Mammary epithelial cell (primary cell): ENCODE measurements at places on chromosomes 5 and 9. TPM values are rescaled to one million over a fixed set of nuclear protein-coding genes. Genes with fewer than 3 reads are reported as not detected.

DNA sequence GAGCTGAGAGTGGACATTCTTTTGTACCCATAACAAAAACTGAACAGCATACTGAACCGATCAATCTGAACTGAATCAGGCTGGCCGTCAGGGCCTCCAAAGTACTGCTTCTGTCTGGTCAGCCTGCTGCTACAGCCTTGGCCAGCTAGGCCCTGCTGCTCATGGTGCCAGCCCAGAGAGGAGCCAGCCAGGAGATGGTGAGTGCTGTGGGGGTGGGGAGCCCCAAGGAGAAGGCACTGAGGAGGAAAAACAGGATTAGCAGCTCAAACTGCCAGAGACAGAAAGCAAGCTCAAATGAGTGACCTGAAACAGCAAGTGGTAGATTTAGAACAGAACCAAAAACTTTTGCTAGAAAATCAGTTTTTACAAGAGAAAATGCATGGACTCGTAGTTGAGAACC lies 23.9 kb downstream of the SRP19 start:
- no peak for DNase-seq

DNA sequence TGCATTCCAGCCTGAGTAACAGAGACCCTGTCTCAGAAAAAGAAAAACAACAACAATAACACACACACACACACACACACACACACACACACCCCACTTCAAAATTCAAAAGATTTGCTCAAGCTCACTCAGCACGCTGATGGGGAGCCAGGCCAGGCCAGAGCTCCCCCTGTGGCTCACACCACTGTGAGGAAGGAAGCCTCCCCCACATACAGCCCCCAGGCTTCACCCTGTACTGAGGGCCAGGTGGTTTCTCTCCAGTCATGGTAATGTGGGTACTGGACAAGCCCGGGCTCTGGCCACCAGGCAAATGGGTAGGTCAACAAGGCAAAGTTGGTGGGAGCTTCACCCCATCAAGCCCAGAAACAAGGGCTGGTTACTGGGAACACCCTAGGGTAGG lies 19.0 kb downstream of the ATOX1 start:
- DNase-seq: no peak

DNA sequence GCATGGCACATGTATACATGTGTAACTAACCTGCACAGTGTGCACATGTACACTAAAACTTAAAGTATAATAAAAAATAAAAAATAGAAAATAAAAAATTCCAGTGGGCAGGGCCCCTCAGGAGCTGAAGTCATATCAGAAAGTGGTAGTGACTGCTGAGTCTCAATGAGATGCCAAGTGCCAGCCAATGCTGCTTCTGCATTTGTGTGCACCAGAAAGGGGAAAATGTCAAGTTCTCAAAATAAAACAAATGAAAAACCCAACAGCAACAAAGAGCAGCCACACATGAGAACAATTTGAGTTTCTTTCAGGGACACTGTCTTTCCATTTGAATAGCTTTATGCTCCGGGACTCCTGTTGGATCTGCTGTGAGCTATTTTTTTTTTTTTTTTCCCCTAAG lies 117.2 kb upstream of the CCDC112 start:
- DNase-seq: no peak

DNA sequence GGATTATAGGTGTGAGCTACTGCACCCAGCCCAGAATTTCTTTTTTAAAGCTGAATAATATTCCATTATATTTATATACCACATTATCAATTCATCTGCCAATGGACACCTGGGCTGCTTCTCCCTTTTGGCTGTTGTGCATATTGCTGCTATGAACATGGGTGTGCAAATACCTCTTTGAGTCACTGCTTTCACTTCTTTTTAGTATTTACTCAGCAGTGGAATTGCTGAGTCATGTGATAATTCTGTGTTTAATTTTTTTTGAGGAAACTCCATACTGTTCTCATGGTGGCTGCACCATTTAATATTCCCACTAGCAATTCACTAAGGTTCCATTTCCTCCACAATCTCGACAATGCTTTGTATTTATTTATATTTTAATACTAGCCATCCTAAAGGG lies 36.1 kb upstream of the KIF4B start:
- peak; percentile 20 for DNase-seq

GRCh38 chr5:2929779-2930178 lies 178.3 kb upstream of the IRX2 start:
- no peak for DNase-seq

DNA sequence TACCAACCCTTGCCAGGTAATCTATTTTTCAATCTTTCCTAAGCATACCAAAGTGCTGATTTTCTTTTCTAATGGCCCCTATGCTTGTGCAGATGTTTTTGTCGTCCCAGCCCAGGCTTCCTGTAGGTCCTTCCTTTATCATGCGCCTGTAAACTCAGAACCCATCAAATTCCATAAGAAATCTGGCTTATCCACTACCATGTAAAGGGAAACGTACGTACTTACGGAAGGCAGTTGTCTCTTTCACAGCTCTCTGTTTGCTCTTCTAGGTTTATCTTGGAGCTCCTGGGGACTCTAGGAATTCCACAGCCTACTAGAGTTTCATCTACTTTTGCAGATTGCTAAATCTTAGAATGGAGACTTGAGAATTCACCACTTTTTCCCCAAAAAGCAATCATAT lies 9.0 kb downstream of the BRINP1 start:
- DNase-seq: no peak

GRCh38 chr9:70586476-70586875 lies 172.0 kb upstream of the KLF9 start:
- DNase-seq: no peak

DNA sequence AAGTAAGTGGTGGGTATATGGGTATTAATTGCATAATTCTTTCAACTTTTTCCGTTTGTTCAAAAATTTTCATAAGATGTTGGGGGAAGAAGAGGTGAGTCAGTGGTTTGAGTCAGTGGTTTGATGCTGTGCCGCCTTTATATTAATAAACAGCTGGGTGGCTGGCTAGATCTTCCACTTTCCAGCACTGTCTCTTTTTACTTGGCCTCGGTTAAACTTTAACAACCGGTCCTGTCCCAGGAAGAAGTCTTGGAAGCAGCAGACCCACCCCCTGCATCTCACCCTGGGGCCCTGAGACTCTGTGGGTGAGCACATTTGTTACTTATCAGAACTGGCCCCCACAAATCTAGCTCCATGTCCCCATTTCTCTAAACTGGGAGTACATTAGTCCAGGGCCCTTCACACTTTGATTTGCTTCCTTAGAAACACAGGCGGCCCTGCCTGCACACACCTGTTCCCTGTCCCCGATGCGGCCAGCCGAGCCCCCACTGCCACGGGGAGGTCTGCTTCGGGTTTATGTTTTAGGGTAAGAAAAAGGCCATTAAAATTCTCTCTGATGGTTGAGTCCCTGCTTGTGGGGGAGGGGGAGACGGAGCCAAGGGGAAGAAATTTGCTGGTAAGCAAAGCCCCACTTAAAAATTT lies 90.7 kb downstream of the PTCH1 start:
- DNase-seq: peak; percentile 48

Gene NMUR2
- polyA plus RNA-seq: not detected

Gene SYNPO
- 2.6 TPM for polyA plus RNA-seq

Gene GNA14
- not detected for polyA plus RNA-seq
